Effector memory CD8-positive, alpha-beta T cell (primary cell): ENCODE measurements at places on chromosomes 7 and 10.

DNA sequence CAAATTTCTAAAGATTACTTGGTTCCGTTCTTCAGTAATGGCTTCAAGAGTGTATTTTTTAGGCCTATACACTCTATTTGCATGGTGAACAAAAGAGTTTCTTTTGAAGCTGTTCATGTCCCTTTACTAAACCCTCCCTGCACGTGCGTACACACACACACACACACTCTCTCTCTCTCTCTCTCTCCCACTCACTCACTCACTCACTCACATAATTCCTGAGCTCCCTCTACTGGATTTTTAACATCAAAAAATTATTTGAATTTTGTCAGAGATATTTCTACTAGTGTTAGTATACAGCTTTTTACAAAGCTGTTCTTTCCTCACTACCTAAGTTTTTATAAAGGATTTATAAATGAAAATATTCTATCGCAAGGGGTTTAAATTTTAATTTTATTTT, 85.9 kb downstream of the UBE3C start:
- no peak for DNase-seq

DNA sequence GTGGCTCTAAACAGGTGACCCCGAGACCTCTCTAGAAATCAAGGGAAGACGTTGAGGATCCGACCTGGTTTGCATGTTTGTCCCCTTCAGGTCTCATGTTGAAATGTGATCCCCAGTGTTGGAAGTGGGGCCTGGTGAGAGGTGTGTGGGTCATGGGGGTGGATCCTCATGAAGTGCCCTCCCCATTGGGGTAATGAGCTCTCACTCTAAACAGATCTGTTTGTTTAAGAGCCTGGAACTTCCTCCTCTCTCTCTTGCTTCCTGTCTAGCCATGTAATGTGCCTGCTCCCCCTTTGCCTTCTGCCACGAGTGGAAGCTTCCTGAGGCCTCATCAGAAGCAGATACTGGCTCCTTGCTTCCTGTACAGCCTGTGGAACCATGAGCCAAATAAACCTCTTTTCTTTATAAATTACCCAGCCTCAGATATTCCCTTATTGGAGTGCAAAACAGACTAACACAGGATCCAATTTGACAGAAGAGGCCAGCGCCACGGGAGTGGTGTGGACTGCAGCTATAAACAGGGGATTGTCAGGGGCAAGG, 10.8 kb upstream of the POLM start:
- no peak for DNase-seq

DNA sequence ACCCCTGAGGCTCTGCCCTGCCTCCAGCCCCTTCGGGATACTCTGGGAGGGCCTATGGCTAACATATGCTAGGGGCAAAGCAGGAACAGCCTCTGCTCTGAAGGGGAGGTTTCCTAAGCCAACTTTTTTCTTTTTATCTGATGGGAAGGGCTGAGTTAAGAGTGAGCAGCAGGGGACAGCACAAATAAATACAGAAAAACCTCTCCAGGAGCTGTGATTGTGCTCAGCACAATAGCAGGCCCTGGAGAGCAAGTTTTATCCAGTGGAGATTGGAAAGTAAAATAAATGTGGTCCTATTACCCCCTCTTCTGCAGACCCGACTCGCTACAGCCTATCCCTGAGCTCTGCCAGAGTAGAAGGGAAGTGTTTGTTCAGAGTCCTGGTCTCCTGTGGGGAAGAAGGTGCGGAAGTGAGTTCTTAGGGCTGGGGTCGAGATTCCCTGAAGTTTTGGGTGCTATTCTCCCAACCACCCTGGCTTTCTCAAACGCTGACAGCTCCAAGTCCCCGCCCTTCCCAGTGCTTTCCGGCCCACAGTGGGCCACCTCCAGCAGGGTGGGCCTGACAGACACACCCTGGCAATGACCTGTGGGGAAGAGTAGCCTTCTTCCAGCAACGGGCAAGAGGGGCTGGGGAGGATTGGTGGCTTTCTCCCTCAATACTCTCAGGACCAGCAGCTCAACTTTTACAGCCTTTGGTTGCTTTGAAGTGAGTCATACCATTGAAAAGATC, 23.0 kb upstream of the AFAP1L2 start:
- no peak for DNase-seq

- no peak for DNase-seq
Measured at GRCh38 chr10:43320226-43320625, 51.2 kb upstream of the FXYD4 start.

DNA sequence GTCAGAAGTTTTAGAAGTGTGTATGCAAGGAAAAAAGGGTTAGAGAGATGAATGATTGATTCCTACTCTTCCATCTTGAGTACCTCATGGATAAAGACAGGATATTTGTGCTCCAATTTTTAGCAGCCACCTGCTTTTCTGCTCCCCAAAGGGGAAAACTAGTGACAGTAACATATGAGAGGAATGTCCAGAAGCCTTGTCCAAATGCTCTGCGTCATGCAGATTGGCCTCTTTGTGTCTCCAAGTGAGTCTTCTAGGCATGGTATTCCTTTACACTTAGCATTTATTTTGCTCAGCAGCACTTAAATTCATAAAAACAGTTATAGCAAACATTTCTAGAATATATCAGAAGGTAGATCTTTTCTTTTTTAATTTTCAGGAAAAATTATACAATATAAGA, 306.8 kb downstream of the CNTNAP2 start:
- no peak for DNase-seq

- no peak for DNase-seq
Measured at GRCh38 chr7:101330011-101330484, 8.4 kb upstream of the IFT22 start.
